ENCODE measurements at places on chromosomes 4 and X.

DNA sequence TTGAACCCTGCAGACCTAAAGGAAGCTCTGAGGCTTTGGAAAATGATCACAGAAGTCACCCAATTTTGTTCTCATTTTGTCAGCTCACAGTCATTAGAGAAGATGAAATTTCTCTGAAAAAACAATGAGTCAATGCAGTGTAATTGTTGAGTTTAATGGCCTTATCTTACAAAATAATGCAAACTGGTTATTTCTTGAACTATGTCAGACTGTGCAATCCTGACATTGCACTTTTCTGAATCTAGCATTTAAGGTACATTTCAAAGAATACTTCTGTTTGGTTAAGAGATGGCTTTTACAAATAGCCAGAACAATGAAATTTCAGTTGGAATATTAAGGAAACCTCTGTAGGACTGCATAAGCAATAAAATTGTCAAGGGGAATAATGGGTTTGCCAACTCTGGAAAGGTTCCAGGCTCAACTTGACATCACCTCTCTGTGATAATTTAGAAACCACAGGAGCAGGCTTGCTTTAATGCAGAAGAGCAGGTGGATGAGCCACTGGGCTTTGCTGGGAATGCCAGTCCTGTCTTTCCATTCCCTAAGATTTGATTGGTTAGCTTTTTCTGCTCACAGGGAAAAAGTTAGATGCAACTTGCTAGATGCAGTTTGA lies 222.8 kb downstream of the FRMPD4 start:
- no peak for DNase-seq

- no peak for DNase-seq
Observed at GRCh38 chrX:39817754-39818470, 279.8 kb downstream of the BCOR start.

GRCh38 chrX:48684134-48684533 lies 535 bp downstream of the WAS start:
- no peak for DNase-seq

DNA sequence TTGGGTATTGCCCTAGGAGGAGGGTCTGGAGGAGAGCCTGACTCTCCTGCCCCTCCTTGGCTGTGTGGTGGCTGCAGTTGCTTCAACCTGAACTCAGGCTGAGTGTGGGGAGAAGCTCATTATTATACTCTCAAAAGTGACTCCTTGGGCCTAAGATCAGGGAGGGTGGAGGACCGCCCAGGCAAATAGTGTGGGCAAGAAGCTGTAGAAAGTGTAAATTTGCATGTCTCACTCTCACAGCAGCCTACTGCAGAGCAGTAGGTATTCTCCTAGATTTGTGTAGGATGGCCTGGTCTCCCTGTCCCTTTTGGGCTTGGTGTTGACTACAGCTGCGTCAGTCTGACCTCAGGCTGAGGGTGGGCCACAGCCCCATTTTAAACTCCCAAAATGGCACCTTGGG lies 156.1 kb downstream of the ZNF330 start:
- DNase-seq: no peak

DNA sequence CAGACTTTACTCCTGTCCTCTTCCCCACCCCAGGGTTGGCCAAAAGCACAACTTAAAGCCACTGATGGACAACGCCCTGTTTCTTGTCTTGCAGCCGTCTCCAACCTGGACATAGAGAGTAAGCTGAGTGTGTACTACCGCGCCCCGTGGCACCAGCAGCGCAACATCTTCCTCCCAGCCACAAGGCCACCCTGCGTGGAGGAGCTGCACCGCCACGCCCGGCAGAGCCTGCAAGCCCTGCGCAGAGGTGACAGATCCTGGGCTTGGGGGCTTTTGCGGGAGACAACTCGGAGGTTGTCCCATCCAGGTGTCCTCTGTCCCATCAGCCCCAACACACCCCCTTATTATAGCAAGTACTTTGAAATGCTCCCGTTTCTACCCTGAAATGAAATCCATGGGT lies 49.6 kb upstream of the SCML1 start:
- no peak for DNase-seq

- no peak for DNase-seq
Observed at GRCh38 chr4:6854098-6854744, 55.4 kb upstream of the TBC1D14 start.

DNA sequence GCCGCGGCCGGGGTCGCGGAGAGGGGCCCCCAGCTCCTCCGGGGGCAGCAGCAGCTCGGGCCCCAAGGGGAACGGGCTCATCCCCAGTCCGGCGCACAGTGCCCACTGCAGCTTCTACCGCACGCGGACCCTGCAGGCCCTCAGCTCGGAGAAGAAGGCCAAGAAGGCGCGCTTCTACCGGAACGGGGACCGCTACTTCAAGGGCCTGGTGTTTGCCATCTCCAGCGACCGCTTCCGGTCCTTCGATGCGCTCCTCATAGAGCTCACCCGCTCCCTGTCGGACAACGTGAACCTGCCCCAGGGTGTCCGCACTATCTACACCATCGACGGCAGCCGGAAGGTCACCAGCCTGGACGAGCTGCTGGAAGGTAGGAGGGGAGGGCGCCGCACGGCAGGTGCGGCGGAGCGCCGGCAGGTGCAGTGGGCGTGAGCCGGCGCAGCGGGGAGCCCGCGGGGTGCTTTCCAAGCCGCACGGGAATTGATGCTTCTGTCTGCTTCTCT lies 886 bp downstream of the DCLK2 start:
- no peak for DNase-seq

GRCh38 chr4:171979461-171979860 lies 166.3 kb downstream of the GALNTL6 start:
- no peak for DNase-seq

DNA sequence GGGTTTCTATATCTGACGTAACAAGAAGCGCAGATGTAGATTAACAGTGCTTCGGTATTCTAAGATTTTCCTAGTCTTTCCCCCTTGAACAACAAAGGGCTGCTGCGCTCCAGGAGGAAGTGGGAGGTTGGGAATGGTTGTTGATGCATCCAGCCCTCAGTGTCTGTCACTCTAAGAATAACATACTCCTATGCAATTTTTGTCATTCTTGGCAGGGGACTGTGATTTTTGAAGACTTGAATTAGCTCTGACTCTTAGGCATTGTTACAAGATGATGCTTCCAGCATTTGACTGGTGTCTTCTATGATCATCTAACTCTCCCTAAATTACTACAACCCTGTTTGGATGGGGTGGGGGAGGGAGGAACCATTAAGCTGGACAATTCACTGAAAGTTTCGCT lies 394.2 kb downstream of the ARHGAP24 start:
- DNase-seq: no peak

DNA sequence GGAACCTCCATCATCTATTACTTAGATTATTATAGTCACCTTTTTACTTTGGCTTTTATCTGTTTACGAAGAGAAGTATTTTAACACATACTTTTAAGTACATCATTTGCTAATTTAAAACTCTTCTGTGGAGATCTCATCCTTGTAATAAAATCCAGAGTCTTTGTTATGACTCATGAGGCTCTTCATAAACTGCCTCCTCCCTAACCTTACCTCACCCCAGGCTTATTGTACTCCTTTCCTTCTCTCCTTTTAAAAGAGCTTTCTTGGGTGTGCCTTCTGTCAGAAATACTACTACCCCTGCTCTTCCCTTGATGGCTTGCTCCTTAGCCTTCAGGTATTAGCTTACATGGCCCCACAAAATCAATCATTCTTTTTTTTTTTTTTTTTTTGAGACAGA lies 6.6 kb downstream of the ARL9 start:
- no peak for DNase-seq

GRCh38 chr4:143254491-143255226 lies 69.9 kb downstream of the USP38 start:
- DNase-seq: no peak

- DNase-seq: no peak
Observed at GRCh38 chrX:45766981-45767501, 566.4 kb upstream of the DIPK2B start.

DNA sequence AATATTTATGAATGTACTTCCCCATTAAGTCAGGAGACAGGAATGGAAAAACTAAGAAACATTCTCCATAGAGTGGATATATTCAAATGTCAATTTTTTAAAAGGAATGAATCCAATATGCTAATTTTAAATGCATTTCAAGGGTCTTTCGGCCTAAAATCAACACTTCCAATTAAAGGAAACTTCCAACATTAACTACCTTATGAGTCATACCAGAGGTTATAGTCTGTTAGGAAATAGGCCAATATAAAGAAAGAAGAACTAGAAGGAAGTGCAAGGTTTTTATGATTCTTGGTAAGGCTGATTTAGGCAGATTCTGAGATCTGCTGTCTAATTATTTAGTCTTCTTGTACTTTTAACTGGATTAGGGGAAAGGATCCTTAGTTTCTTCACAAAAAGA lies 260.1 kb upstream of the EDNRA start:
- no peak for DNase-seq

DNA sequence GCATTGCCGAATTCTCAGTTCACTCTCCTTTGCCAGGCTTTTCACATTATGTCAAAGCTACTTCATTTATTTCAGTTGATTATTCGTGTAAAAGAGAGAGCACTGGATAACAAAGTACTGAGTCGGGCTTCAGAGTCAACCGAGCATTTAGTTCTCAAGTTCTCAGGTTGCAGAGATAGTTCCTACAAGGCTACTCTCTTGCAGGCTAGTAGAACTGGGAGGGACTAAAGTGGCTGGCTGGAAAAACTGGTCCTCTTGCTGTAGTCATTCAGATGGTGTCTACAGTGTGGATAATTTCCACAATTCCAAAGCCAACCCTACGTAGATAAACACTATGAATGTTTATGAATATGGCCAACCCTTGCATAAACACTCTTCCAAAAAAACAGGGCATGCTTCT lies 4.6 kb upstream of the CCNG2 start:
- DNase-seq: no peak

DNA sequence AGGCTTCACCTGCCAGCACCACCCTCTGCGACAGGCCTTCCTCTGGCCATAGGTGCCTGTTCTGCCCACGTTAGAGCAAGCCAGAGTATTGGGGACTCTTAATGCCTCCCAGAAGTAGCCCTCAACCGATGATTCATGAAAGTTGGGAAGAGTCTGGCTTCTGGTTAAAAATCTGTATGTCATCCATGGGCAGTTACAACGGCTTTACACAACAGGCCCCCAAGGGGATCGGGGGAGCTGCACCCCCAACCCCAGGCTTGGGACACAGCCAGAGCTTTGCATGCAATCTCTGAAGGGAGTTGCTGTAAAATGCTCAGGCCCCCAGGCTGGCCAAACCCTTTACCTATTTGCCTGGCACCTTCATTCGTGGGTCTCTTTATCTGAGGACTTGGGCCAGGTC lies 5.4 kb upstream of the CYTL1 start:
- no peak for DNase-seq

GRCh38 chrX:120459309-120459708 lies 9.8 kb downstream of the LAMP2 start:
- DNase-seq: no peak

DNA sequence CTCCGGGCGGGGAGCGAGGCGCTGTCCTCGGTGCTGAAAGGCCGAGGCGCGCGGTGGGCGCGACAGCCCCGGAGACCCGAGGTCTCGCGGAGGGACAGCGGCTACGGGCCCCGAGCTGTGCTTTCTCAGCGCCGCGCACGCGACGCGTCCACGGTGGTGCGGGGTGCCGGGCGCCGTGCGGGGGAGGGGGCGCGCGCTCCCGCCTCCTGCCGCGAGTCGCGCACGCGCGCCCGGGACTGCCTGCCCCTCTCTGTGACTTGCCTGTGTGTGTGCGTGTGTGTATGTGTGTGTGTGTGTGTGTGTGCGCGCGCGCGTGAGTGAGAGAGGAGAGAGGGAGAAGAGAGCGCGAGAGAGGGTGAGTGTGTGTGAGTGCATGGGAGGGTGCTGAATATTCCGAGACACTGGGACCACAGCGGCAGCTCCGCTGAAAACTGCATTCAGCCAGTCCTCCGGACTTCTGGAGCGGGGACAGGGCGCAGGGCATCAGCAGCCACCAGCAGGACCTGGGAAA lies at the start of gene GRIA2:
GRIA2 (plus strand) TSS at position 358 of the 511 bp plus-strand sequence. CDS start 315 bp downstream, outside the sequence.
- DNase-seq: no peak

DNA sequence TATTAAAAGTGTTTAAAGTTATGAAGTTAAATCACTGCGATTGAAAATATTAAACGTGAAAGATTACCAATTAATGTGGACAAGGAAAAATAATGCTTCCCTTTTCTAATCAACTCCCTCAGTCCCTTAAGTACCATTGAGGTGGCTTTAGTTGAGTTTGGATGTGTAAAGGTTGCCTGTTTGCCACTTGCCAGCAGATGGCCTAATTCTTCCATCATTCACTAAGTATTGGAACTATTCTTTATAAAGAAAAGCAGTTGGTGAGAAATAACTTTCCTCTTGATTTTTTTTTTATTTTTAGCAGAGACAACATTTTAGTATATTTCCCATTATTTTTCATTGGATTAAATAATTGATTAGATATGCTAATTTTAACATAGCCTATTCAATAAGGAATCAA lies 295.9 kb upstream of the TACR3 start:
- DNase-seq: no peak

GRCh38 chrX:25112156-25112555 lies 96.4 kb upstream of the ARX start:
- no peak for DNase-seq

DNA sequence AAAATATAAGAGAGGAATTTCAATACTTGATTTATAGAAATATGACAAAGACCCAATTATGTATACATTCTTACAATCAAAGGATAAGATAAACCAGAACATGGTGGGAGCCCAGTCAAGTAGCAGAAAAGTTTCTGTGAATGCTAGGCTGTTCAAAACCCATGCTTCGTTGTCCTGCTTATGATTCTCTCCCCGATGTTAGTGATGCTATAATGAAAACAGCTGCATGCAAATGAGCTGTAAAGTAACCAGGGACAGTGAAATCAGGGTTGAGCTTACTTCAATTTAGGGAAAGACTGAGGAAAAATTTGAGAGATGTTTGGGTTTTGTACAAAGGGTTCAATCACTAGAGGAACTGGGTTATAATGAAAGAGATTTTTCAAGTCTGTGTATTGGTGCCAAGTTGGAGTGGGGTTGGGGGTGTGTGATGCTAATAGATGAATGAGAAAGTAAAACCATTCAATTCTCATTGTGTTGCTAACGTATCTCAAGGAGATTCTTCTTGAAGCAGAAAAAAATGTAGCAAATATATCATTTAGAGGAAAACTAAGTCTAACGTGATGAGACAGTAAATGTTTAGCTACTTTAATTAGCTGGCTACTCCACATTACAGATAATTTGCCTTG lies 59.3 kb upstream of the PPP1R2C start:
- DNase-seq: no peak
